Activated T-helper 2 cell treated with anti-CD3 and anti-CD28 coated beads, Interferon-gamma antibody, Interleukin-2, Interleukin-4, amounts not matched to agents 10 μg/mL and 5 μg/mL and 100 μg/mL, durations not matched to agents 14 hours and 24 hours and 36 hours (primary cell): ENCODE measurements at places on chromosomes 3 and 15. TPM values are rescaled to one million over a fixed set of nuclear protein-coding genes. Genes with fewer than 3 reads are reported as not detected.
A peak's percentile ranks its signal among the peaks of the same experiment; 100 is the strongest.

The PIK3CB gene
- 19.2 and 20.3 TPM in 2 replicates for total RNA-seq

DNA sequence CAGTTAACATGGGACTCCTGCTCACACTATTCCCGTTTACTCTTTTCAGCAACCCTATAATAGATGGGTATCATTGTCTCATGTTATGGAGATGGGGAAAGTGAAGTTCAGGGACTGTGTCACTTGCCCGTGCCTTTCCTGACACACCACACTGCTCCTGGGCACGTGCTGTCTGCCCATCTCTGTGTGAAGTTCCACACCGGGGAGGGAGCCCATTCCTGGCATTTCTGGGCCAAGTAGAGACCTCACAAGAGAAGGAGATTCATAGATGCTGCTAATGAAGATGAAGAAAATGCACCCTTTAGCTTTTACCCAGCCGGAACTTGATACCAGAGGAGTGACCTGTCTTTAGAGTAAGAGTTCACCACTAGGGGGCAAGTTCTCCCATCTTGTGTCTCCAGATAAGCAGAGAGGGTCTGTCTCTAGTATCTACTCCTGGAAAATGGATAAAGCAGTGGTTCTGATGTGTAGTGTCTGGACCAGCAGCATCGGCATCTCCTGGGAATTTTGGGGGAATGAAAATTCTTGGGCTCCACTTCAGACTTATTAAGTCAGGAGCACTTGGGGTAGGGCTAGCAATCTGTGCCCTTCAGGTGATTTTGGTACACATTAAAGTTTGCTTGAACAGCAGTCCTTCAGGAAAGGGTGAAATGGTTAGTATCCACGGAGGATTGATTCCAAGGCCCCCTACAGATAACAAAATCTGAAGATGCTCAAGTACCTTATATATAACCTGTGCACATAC is 2.0 kb upstream of the TOPBP1 start:
- peak; percentile 17 for DNase-seq

DNA sequence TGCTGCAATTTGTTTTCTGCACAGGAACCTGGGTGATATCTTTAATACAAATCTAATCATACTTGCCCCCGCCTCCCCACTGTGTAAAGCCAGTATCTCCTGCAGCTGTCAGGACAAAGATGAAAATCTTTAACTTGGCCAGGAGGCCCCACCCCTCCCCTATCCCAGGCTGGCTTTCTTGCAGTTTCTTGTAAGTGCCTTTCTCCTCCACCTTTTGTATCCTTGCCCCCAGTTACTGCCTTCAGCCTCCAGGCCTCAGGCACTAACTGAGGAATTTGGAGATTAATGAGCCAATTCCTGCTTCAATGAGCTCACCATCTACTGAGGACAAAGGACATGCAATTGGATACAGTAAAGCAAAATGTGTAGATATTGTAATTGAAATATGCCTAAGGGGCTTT is 6.5 kb downstream of the GCSAM start:
- DNase-seq: no peak

DNA sequence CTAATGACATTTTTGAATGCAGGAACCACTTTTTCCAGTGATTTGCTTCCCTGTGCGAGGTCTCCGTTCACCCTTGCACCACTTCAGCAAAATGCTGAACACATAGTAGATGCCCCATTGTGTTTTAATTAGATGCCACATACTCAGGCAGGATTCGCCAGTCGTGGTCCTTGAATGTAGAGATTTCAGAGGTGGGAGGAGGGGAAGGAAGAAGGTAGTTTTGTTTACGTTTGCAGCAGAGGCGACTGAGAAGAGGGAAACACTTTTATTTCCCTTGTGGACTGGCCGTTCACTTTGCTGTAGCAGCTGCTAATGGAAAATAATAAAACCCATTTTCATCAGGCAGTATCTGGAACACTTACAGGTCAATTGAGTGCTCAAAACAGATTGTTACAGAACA is 262.8 kb upstream of the TBL1XR1 start:
- DNase-seq: no peak

GRCh38 chr15:22866079-22866478 is 27.6 kb downstream of the NIPA2 start:
- DNase-seq: no peak

DNA sequence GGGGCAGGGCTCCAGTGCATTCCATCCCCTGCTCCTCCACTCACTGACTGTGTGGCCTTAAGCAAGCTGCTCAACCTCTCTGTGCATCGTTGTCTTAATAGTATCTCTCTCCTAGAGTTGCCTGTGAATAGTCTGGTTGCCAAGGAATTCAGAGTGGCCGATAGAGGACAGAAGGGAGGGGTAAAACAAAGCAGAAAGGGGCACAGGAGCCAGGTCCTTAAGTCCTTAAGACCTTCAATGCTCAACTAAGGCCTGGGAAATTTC is 13.7 kb upstream of the CYP11A1 start:
- DNase-seq: no peak

- no peak for DNase-seq
Observed at GRCh38 chr3:141258973-141259372, 27.3 kb downstream of the PXYLP1 start.
